ENCODE measurements at places on chromosomes 5 and 9. TPM values are rescaled to one million over a fixed set of nuclear protein-coding genes. Genes with fewer than 3 reads are reported as not detected.

FAM153A gene
- not detected for total RNA-seq

F2RL2 gene
- total RNA-seq: 2.9 TPM

TRPM3 gene
- 3.9 TPM for total RNA-seq

PFDN1 gene
- 66.1 TPM for total RNA-seq

KCNV2 gene
- not detected for total RNA-seq

WNT8A gene
- total RNA-seq: not detected

CD72 gene
- 0.32 TPM for total RNA-seq

SMIM33 gene
- total RNA-seq: not detected

GOLGA2 gene
- 108 TPM for total RNA-seq

SEMA4D gene
- total RNA-seq: not detected

All from cardiac atrium fibroblast (primary cell).